HuH-7.5 (cell line): ENCODE measurements at places on chromosomes 5 and 9.

DNA sequence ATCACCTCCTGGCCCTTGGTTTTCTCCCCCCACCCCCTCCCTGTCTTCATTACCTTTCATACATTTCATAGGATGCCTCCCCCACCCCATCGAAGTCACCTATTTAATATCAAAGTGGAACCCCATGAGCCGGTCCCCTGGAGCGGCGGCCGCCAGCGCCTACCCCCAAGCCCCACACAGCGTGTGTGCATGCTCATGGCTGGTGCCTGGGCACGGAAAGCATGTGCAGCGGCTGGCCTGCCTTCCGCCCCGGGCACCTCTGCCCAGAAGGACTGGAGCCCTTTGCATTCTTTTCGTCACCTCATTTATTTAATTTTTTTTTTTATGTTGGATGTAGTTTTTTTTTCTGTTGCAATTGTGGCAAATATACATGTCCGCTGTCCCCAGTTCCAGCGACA is 116.2 kb downstream of the WNK2 start:
- DNase-seq, result no peak

- DNase-seq, result peak; percentile 22
Observed at GRCh38 chr5:122844136-122844909, 1.1 kb upstream of the SNX24 start.

GRCh38 chr9:87109231-87109631 is 161.9 kb upstream of the GAS1 start:
- no peak for DNase-seq

- DNase-seq, result no peak
Observed at GRCh38 chr5:132110930-132111329, 37.3 kb downstream of the CSF2 start.

GRCh38 chr5:138975098-138975847 is 100.1 kb upstream of the LRRTM2 start:
- DNase-seq, result no peak
